ENCODE measurements at places on chromosomes 2 and 18. TPM values are rescaled to one million over a fixed set of nuclear protein-coding genes. Genes with fewer than 3 reads are reported as not detected.

DNA sequence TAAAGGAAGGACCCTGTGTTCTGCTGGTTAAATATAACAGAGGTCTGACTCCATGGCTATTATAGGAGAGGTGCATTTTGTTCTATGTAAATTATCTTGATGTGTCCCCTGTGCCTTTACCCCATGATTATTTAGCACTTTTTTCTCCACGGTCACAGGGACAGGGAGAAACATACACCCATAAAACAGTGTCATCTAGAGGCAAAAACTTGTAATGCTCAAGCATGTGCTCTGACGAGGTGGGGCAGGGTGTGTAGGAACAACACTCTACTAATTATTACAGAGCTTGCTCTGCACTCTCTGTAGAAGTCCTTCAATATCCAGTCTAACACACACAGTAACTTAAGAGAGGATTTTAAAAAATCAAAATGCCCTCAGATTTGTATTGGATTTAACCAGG, 187.9 kb downstream of the NEDD4L start:
- no peak for DNase-seq

GRCh38 chr2:80815259-80815658, 510.7 kb upstream of the LRRTM1 start:
- no peak for DNase-seq

GRCh38 chr2:67498931-67499330, 101.8 kb downstream of the ETAA1 start:
- no peak for DNase-seq

DNA sequence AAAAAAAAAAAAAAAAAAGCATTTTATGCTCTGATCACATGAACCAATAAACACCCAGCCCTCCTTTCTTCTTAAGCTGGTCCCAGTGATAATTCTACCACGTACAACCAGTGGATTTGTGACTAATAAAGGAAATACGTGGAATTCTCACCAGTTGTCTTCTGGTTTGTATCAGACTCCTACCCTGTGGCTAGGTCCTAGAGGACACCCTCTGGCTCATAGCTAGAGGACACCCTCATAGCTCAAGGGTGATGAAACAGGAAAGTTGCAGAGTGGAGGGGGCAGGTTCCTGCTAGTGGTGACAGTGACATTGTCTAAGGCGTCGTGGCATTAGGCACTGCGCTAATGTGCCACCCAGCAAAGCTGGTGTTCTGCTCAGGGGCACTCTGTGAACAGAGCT, 167.8 kb downstream of the BCL11A start:
- DNase-seq, result no peak

DNA sequence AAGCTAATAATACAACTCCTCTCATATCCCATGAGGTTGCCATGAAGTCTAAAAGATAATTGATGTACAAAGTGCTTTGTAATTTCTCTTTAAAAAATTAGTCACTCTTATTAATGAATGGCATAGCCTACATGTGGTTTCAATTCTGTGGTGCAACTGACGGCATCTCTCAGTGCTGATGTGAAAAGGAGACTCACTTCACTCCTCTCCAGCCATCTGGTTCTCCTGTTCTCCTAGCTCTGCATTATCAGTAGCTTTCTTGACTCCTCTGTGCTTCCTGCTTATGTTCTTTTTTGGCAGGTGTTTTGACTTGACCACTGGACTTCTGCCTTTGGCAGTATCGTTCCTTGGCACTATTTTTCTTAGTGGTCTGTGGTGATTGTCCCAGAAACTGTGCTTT, 134.9 kb upstream of the ZFP36L2 start:
- DNase-seq, result no peak

The RAX gene
- not detected for total RNA-seq
